ENCODE measurements at places on chromosomes 1 and 21.

GRCh38 chr1:201568859-201569294 lies 29.9 kb downstream of the NAV1 start:
- DNase-seq, result no peak

GRCh38 chr1:67645495-67646144 lies 39.4 kb upstream of the GADD45A start:
- no peak for DNase-seq

- no peak for DNase-seq
These were observed 9.5 kb upstream of the EXOSC10 start for GRCh38 chr1:11109047-11109760.

DNA sequence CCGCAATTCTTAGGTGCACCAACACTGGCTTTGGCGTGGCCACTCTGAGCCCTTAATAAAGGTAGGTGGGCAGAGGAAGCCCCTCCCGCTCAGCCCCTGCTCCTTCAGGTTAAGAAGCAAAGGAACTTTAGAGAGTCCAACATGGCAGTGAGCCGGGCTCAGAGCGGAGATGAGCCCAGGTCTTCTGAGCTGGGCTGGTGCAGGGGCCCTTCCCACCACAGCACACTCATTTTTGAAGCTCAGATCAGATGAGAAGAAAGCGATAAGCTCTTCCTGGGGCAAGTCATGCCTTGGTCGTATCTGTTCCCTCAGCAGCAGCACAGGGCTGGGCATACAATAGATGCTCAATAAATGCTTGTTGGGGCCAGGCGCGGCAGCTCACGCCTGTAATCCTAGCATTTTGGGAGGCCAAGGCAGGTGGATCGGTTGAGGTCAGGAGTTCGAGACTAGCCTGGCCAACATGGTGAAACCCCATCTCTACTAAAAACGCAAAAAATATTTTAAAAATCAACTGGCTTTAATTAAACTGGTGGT lies 51.1 kb upstream of the TARDBP start:
- no peak for DNase-seq

GRCh38 chr21:43025636-43026180 lies 49.9 kb downstream of the CBS start:
- no peak for DNase-seq

GRCh38 chr21:43767498-43767983 lies 8.6 kb downstream of the CSTB start:
- no peak for DNase-seq

DNA sequence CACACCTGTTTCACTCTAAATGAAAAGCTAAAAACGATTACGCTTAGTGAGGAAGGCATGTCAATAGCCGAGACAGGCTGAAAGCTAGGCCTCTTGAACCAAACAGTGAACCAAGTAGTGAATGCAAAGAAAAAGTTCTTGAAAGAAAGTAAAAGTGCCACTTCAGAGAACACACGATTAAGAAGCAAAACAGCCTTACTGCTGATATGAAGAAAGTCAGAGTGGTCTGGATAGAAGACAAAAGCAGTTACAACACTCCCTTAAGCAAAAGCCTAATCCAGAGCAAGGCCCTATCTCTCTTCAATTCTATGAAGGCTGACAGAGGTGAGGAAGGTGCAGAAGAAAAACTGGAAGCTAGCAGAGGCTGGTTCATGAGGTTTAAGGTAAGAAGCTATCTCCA lies 130.7 kb downstream of the SIPA1L2 start:
- DNase-seq, result no peak

GRCh38 chr21:45827302-45827692 lies 154.3 kb upstream of the COL6A1 start:
- no peak for DNase-seq

- no peak for DNase-seq
These were observed 58.0 kb downstream of the DDX20 start for GRCh38 chr1:111813440-111814304.

DNA sequence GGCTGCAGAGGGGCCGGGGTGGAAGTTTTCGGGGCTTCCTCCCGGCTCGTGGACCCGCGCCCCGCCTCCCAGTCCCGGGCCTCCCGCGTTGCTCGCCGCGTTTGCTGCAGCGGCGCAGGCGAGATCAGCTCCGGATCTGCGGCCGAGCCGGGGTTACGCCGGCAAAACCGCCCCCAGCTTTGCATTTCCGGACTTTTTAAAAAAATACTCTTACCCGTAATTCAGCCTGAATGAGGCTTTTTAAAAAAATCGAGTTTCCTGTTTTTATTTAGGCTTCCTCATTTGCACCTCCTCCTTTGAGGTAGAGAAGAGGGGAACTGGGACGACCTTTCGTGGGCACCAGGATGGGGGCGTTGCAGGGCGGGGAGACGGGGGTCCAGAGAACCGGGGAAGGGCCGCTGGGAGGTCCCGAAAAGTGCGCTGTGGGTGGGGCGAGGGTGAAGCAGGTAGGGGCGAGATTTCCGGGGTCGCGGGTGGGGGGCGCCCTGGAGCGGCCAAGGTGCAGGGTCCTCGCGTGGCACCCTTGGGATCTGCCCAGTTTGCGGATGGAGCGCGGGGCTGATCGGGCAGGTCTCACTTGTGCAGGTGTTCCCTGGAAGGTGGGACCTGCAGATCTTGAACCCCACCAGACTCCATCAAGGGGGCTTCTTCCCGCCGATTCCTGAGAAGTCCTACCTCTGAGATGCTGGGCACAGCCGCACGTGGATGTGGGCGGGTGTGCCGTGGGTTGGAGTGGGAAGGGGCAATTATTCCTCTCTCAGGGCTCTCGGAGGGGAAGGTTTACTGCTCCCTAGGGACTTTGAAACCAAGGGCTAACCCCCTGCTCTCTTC lies 1.1 kb downstream of the PIK3CD start:
- peak; percentile 89 for DNase-seq

GRCh38 chr1:5311634-5312292 lies 657.4 kb downstream of the AJAP1 start:
- no peak for DNase-seq

DNA sequence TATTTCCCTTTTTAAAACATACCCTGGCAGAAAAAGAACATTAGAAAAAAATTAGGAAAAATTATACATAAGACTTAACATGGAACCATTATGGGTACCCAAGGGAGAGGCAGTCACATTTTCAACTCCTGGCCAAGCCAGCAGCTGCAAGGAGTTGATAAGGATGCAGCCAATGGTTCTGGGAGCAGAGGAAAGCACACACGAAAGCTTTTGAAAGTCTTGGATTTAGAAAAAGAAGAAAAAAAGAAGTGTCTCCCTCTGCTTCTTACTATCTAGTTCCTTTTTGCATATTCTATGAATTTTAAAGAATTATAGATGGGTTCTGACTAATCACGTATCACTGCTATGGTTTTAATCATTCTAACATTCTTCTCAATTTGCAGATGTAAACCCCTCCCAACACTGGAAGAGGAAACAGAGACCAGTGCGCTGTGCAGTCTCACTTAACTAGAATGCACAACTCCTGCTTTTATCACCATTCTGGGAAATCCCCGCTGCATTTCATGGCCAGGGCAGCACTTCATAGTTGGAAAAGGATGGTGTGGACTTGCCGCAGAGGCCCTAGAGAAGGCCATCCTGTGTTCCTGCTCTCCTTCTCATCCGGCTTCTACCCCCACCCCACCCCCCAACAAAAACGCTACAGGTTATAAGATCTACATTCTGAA lies 2.7 kb upstream of the CD58 start:
- DNase-seq, result no peak

- no peak for DNase-seq
These were observed 13.2 kb downstream of the AMPD2 start for GRCh38 chr1:109632671-109633346.

GRCh38 chr1:158076441-158076840 lies 83.0 kb downstream of the KIRREL1 start:
- no peak for DNase-seq

DNA sequence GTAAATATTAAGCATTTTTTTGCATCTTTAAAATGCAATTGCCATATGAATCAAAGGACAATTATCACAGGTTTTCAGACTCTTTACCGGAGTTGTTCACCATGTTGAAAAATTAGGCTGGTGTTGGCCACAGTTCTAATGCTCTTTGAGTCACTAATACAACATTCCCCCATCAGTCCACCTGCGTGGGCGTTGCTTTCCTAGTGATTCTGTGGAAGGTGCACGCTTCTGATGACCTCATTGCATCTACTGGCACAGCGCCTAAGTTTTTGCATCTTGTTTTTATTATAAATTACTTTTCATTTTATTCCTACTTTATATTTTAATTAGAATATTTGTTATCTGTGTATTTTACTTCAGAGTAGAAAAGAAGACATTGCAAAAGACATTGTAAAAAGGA lies 4.7 kb upstream of the F5 start:
- DNase-seq, result no peak

- no peak for DNase-seq
These were observed 547.9 kb upstream of the ZP4 start for GRCh38 chr1:238438311-238439270.

DNA sequence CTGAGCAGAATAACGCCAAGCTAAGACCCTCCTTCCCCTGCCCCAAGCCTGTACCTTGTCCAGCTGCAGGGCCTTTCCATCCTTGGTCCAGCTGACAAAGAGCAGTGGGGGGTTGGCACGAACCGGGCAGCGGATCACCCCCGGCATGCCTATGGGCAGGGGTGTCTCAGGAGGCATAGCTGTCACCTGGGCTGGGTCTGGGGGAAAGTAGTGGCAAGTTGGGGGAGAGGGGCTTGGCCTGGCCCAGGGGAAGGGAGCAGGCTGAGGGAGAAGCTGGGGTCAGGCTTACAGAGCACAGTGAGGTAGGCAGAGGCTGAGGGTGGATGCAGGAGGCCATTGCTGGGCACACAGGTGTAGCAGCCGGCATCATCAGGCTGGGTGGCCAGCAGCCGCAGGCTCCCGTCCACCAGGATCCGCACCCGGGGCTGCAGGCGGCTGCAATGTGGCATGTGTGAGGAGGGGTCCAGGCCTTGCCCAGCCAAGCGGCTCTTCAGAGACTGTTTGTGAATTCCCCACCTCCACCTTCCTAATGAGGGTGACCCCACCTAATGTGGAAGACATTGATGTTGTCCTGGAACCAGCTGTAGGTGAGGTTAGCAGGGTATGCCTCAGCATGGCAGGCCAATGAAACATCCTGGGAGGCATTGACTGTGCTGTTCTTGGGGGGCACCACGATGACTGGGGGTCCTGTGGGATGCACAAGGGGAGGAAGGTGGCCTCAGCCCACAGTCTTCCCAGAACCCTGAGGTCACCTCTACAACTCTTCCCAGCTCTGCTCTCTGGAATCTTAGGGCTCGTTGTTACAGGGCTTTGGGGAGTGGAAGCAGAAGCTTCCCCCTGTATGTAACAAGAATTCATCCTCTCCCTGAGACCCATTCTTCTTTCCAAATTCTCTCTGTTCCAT lies 9.1 kb upstream of the TAGLN2 start:
- DNase-seq, result no peak

- no peak for DNase-seq
These were observed 2.5 kb upstream of the OLFML3 start for GRCh38 chr1:113976609-113977278.

- no peak for DNase-seq
These were observed 356.3 kb upstream of the PRMT6 start for GRCh38 chr1:106700211-106700610.

DNA sequence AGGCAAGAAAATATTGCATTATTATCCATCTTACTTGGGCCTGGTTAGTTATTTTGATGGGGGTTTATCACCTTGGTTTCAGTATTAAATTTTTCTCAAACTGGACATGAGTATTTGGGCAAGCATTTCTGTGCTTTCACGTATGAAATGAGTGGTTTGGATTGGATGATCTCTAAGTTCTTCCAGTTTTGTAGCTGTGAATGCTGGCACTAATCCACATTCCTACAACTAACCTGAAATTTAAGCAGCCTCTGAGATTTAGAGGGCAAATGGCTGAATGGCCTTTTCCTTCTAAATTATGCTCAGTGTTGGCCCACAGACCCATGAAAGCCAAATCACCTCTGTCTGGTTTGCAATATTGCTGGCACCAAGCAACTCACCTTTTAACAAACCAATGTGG lies 475.0 kb upstream of the B3GALT2 start:
- DNase-seq, result no peak

DNA sequence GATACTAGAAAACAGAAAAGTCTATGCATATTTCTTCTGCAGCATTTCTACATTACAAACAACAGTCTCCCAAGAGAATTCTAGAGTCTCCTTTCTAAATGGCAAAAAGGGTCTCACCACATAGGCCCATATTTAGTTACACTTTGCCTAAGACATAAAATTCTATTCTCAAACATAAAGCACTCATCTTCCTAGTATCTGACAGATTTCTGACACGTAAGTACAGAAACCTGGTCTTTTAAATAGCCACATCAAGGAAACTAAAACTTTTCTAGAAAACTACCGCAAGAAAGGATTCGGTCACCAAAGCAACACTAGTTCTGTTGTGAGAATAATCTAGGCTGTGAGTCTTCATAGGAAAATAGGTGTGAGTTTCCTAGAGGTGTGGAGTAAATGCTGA lies 33.6 kb upstream of the CTSK start:
- DNase-seq, result no peak

DNA sequence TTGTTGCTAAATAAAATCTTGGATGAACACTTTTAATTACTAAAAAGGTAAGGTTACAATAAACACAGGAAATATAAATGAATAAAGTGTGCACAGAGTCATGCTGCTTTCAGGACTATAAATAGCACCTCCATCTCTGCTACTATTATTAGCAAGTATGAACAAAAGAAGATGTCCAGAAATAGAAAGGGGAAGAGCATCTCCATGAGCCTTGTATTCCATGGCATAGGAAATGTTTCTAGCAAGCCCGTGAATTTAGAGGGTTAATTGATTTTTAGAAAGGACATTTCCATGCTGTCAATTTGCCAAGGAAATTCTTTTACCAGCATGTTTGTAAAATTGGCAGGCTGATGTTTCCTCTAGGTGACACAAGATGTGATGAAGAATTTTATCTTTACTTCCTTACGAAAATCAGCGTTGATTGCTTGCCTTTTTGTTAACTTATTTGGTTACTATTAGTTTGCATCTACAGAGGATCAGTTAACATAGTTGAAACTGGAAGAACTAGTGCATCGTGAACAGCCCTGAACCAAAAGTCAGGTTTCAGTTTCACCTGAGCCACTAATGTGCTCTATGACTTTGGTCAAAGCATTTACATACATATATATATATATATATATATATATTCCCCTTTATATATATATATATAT lies 45.3 kb downstream of the NR5A2 start:
- no peak for DNase-seq

GRCh38 chr1:161008869-161009510 lies 12.0 kb downstream of the F11R start:
- DNase-seq, result no peak

- peak; percentile 62 for DNase-seq
These were observed at the start of gene RAVER2 for GRCh38 chr1:64744492-64745180. Gene RAVER2 (plus strand): TSS chr1:64745075. CDS start chr1:64745173, 98 bp downstream.

DNA sequence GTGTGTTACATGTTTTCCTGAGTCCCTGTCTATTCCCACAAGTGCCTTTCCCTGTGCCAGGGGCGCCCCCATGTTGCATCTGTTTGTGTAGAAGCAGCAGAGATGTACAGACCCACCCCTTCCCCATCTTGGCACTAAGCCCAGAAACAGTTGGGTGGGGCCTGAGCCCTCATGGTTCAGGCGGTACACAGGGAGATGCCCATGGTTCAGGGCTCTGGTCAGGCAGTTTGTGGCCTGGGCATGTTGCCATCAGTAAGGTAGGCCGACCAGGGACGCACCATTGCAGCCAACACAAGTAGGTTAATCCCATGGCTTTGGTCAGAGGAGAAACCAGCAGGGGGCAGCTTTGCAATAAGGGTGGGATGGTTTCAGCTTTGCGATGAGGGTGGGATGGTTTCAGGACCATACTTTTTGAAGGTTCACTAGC lies 914 bp upstream of the ADGRB2 start:
- DNase-seq, result no peak
